NCI-H2081 (cell line): ENCODE measurements at places on chromosomes 2 and 18.

DNA sequence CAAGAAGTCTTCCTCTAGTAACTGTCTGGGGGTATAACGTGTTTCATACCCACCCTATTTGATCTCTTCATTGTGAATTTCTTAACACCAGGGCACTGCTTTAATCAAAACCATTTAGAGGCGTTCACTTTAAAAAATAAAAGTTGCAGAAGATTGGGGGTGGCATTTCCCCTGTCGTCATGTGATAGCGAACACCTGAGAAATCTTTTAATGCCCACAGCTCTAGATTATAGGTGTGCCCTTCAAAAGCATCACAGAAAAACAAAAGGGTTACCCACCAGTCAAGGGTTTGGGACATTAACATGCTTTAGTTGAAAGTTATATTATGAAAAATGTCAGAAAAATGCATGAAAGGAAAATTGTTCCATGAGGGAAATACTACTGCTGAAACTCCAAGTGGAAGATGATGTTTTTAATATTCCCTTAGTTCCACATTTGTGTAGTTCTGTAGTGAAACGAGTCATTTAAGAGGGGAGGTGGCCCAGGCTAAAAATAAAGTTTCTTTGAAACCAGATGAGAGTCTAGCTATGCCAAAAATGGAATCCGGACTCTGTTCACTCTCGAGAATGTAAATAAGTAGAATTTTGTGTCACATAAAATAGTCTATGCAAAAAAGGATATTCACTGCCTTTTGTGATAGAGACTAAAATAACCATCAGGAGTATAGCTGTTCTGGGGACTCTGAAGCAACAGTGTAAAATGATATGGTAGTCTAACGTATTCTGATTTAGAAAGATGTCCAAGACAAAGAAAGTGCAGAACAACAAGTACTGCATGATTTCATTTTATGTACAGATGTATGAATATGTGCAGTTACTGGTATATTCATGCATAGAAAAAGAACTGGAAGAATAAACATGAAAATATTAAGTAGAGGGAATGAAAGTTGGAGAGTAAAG, 95.3 kb downstream of the TMEM247 start:
- DNase-seq: no peak

GRCh38 chr2:36449943-36450392, 94.4 kb downstream of the CRIM1 start:
- DNase-seq: no peak

- no peak for DNase-seq
Measured at GRCh38 chr2:177119099-177119498, 93.5 kb upstream of the HNRNPA3 start.

- no peak for DNase-seq
Measured at GRCh38 chr2:17070711-17071110, 405.1 kb upstream of the CYRIA start.

DNA sequence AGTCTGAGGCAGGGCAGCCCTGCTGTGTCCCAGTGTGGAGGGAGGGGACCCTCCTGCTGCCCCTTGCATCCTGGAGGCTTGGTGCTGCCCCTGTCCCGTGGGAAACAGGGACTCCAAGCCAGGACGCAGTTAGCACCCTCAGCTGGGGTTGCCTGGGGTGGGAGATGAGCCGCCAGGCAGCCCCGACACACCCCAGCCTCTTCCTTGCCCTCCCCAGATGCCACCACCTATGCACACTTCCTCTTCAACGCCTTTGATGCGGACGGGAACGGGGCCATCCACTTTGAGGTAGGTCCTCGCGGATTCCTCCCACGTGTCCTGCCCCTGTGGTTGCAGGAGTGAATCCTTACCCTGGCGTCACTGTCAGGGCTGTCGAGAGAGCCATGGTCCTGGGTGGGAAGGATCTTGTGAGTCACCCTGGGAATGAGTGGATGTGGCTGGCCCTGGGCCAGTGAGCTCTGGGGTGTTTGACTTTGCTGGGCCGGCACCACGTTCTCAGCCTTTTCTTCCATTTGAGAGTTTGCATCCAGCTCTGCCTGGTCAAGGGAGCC, 27.5 kb upstream of the FAHD2A start:
- DNase-seq: no peak
